ENCODE measurements at places on chromosomes 6 and 20. TPM values are rescaled to one million over a fixed set of nuclear protein-coding genes. Genes with fewer than 3 reads are reported as not detected.

The FAM83B gene
- total RNA-seq: 3.9 TPM

The RANBP9 gene
- 33.4 TPM for total RNA-seq

GRCh38 chr6:150800674-150801314 is 64.7 kb upstream of the MTHFD1L start:
- DNase-seq: no peak

DNA sequence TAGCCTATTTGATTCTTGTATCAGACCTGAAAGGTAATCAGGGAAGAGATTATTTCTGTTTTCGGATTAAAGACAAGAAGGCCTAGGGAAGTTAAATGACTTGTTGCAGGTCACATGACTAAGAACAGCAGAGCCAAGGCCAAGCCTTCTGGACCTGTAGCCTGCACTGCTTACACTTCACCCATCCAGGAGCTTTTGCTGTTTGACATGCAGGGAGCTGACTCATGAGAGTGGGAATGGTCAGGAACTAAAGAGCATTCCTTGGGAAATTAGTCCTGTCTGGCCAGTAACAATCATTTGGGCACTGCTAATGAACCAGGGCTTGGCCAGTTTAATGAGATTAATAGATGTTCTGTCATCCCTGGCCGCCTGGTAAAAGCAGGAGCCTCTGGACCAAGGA is 46.8 kb downstream of the EIF2S2 start:
- no peak for DNase-seq

DNA sequence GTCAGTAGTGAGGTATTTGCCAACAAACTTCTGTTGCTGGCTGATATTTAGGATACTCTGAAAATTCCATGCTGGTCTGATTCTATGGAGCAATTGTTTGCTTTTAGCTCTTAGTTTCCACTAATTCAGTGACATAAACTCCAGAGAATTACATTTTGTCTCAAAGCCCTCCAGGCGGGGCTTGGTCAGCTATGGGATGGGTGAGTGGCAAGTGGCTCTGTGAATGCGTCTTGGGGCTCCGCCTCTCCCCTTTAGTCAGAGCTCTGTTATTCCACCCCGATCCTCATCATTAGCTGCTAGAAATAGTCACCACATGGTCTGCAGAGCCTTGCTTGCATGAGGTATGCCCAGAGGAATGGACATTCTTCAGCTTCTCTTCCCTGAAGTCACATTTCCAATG is 540.6 kb downstream of the QKI start:
- DNase-seq: no peak

- no peak for DNase-seq
These were observed 985 bp downstream of the ZBP1 start for GRCh38 chr20:57619051-57619831.

DNA sequence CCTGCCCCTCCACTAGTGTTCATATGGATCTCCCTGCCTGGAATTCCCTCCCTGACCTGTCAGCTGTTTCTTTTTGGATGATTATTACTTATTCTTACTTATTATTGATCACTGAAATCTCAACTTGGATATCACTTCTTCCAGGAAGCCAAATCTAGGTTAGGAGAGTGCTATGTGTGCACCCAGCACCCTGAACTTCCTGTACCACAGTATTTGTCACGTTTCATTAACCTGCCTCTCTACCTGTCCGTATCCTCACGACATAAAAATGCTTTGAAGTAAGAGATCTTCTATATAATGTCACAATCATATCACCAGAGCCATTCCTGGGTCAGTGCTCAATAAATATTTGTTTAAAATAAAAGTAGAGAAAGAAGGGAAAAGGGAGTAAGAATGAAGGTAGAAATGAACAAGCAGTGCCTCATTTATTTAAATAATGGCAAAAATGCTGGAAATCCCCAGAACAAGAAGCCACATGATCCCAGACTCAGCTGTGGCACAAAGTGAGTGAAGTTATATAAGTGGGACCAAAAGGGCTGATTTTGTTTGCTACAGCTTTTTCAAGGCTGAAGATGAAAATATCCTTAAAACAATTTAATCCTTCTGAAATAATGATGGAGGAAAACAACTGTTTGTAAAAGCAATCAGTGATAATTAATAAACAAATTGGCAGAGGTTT is 88.0 kb upstream of the MANEA start:
- no peak for DNase-seq

- DNase-seq: no peak
These were observed 214.8 kb upstream of the MOCS1 start for GRCh38 chr6:40148882-40149573.

DNA sequence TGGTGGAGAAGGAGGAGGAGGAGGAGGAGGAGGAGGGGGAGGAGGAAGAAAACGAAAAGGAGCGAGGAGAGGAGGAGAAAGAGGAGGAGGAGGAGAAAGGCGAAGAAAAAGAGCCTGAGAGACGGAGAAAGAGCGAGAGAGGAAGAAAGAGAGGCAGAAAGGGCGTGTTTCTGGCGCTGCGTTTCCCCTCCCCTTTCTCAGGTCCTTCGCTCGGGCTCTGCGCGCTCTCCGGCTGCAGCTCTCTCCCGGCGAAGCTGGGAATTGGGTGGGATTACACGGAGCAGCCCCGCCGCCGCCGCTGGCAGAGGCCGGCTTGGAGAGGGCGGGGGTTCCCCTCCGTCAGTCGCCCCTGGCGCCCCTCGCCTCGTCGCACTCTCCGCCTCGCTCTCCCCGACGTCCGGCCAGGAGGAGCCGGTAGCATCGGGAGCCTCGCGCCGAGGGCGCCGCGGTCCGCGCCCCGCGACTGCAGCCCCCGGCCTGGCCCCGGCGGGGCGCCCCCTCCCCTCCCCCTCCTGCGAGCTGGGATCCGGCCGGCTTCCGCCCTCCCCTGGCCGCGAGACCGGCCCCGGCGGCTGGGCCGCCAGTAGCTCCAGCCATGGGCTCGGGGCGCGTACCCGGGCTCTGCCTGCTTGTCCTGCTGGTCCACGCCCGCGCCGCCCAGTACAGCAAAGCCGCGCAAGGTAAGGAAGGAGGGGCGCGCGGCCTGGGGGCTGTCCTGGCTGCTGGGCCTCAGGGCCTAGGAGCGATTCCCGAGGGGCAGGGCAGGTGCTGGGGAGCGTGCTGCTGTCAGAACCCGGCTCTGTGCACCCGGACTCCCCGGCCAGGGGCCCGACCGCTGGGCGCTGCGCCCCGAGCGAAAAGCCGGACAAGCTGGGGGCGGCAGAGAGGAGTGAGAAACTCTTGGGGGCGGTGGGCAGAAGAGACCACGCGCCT is at the start of gene SCUBE3:
TSS of gene SCUBE3 (plus strand) at position 133 of the 933 bp plus-strand sequence. CDS start at position 596, 463 bp downstream.
- DNase-seq: peak; percentile 70

- no peak for DNase-seq
These were observed 151.0 kb upstream of the INSM1 start for GRCh38 chr20:20216941-20217340.

DNA sequence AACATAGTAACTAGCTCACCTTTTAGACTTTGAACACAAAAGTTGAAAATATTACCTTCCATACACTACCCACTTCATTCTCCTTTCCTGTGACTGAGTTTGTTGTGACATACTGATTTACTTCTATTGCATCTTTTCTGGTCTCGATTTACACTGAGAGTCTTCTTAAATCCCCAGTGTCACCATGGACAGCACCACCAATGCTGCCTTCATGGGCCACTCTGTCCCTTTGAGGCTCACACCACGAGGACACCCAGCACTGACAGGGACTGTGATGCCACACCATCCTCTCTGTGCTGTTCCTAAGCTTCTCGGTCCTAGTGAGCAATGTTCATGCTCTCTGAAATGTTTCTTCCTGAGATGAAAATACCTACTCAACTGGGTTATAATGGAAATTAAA is 337.1 kb upstream of the IRAK1BP1 start:
- DNase-seq: peak; percentile 17

GRCh38 chr6:108952776-108953486 is 104.7 kb downstream of the ARMC2 start:
- no peak for DNase-seq

DNA sequence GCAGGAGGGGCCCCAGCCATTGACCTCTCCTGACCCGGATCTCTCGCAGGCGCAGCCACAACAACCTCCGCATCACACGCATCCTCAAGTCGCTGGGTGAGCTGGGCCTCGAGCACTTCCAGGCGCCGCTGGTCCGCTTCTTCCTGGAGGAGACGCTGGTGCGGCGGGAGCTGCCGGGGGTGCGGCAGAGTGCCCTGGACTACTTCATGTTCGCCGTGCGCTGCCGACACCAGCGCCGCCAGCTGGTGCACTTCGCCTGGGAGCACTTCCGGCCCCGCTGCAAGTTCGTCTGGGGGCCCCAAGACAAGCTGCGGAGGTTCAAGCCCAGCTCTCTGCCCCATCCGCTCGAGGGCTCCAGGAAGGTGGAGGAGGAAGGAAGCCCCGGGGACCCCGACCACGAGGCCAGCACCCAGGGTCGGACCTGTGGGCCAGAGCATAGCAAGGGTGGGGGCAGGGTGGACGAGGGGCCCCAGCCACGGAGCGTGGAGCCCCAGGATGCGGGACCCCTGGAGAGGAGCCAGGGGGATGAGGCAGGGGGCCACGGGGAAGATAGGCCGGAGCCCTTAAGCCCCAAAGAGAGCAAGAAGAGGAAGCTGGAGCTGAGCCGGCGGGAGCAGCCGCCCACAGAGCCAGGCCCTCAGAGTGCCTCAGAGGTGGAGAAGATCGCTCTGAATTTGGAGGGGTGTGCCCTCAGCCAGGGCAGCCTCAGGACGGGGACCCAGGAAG is 4.5 kb upstream of the COL9A3 start:
- no peak for DNase-seq

DNA sequence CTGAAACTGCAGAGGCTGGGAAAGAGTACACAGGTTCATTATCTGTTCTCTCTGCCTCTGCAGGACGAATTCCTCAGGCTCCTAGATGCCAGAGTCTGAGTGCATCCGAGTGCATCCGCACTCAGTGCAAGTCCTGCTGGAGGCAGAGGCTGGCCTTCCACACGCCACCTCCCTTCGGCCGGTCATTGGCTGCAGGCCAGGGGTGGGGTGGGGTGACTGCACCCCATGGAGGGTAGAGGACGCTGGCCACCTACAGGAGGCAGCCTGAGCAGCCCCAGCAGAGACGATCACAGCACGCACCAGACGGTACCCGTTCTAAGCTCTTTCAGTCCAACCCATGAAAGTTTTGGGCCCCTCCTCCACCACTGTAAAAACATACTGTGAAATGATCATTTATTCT is 11.7 kb downstream of the SFT2D1 start:
- peak; percentile 90 for DNase-seq

DNA sequence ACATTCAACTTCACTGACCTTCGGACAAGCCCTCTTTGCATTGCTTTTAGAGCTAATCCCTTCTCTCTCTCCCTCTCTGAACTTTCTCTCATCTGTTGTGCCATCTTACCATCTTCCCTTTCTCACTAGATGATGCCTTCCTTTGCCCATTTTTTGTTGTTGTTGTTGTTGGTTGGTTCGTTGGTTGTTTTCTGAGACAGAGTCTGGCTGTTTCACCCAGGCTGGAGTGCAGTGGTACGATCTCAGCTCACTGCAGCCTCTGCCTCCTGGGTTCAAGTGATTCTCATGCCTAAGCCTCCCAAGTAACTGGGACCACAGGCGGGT is 18.8 kb downstream of the MAP3K5 start:
- no peak for DNase-seq

DNA sequence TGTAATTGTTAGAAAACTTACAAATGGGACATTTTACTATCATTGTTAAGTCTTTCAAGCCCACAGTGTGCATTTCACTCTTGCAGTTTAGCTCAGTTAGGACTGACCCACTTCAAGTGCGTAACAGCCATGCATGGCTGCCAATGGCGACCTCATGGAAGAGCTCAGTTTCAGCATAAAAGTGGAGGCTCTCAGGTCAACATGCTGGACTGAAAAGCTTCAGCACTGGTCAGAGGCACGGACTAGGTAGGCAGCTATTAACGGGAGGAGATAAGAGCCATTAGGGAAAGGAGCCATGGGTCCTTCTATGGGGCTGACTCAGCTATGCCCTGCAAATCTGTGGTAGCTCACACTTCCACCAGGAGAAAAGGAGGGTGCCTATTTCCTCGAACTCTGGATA is 101.8 kb downstream of the TTLL2 start:
- no peak for DNase-seq

- no peak for DNase-seq
These were observed 181.2 kb upstream of the PDE10A start for GRCh38 chr6:165844232-165844631.
